ENCODE measurements at places on chromosomes 5 and 9.

DNA sequence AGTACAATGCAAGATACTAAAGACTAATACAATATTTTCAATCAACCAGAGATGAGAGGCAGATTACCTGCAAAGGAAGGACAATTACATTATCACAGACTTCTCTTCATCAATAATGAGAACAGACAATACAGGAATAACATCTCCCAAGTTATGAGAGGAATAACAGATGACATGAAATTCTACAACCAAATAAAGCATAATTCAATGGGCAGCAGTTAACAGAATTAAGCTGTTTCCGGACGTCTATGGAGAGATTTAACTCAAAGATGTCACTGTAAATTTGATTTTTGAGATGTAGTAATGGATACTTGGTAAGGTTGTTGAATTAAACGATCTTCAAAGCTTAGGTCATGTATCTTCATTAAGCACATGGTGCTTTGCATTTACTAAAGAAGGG, 19.8 kb upstream of the PARP8 start:
- no peak for DNase-seq

DNA sequence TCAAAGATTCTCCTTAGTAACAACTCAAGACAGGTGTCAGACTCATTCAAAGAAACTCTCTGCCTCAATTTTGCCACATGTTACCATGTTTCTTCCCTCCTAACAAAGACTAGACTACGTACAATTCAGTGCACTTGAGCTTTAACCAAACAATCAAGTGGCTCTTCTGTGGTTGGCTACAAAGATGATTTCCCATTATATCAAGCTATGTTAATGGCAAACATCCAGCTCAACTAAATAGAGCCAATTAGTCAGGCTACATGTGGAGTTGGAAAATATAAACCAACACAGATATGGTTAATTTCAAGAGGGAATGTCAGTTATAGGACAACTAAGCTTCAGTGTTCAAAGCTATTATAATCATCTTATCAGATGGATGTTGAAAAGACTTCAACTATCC, 29.2 kb upstream of the ADRA1B start:
- DNase-seq: no peak

- DNase-seq: no peak
Observed at GRCh38 chr5:99187611-99188010, 258.8 kb upstream of the CHD1 start.

GRCh38 chr5:173045474-173045873, 10.7 kb upstream of the CREBRF start:
- DNase-seq: no peak

- peak; percentile 51 for DNase-seq
Observed at GRCh38 chr9:26975728-26976707, 19.8 kb downstream of the IFT74 start.

DNA sequence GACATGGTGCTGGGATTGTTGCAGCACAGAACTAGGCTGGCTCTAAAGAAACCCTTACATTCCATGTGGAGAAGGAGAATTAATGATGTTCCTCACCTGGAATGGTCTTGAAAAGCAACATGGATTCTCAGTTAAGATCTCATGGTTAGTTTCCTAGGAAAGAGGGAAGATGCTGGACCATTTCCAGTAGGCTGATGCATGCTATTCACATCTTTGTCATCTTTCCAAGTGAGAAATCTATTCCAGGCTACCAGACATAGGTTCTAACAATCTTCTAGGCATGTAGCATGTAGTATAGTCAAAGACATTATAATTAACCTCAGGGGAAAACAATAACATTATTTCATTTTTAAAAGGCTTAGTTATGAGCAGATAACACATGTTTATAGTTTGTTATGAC, 44.3 kb downstream of the TMEM252 start:
- no peak for DNase-seq

DNA sequence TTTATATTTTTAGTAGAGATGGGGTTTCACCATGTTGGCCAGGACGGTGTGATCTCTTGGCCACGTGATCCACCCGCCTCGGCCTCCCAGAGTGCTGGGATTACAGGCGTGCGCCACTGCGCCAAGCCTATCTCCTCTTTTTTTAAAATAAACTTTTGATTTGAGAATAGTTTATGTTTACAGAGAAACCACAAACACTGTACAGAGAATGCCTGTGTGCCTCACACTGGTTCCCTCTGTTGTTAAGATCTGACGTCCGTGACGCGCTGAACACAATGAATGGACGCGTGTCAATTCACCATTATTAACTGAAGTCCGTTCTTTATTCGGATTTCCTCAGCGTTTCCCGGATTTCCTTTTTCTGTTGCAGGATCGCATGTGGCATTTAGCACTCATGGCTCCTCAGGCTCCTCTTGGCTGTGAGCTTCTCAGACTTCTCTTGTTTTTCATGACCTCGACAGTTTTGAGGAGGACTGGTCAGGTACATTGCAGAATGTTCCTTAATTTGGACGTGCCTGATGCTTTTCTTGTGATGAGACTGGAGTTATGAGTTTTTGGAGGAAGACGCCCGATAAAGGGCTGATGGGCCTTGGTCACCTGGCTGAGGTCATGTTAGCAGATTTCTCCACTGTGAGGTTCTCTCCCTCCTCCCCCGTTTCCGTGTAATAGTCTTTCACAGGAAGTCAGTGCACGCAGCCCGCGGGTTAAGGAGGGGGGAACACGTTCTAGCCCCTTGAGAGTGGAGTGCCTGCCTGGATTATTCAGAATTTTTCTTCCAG, 69.6 kb downstream of the ANKRD33B start:
- no peak for DNase-seq

DNA sequence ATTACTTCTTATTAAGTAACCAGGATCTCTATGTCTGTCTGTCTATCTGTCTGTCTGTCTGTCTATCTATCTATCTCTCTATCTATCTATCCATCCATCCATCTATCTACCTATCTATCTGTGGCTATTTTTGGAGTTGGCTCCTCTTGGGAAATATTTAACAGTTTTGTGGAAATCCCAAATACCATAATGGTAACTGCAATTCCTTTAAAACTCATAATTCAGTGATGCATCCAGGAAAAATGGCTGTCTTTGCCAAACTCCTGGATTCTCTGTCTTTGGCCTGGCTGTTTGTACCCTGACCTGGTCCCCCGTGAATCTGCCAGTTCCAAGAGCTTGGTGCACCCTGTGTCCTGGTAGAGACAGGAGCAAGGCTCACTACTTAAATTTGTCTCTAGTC, 197.0 kb downstream of the PCSK1 start:
- no peak for DNase-seq

GRCh38 chr5:172503925-172504700, 49.8 kb upstream of the SH3PXD2B start:
- DNase-seq: peak; percentile 58

- no peak for DNase-seq
Observed at GRCh38 chr5:88925692-88926490, 42.9 kb upstream of the MEF2C start.

GRCh38 chr5:80439213-80439612, 31.3 kb downstream of the ZFYVE16 start:
- no peak for DNase-seq

- DNase-seq: no peak
Observed at GRCh38 chr5:110269478-110270142, 456.9 kb downstream of the TMEM232 start.

DNA sequence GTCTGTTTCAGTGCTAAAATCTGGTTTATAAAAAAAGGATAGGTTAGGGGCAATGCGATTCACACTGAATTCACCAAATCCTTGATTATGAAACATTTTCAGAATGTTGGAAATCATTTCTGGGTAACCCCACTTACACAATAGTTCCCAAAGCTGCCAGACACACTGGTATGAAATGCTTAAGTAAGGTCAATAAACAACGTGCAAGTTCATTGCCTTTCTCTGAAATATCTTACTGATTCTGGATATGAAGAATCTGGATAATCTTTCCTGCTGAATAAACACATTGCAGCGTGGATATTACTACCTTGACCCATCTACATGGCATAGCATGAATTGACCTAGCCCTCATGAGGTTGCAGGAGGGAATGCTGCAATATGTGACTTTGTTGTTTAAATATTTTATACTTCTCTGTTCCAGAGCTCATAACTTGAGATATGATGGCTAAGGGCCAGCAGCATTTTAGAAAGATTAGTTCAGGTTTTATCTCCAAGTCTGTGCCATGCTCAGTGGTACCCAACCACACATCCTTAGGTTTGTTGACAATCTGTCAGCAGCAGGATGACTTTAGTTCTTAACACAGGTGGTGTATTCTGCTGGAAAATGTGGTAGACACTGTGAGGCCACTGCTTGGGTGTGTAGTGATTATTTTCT, 121.0 kb downstream of the NREP start:
- no peak for DNase-seq

DNA sequence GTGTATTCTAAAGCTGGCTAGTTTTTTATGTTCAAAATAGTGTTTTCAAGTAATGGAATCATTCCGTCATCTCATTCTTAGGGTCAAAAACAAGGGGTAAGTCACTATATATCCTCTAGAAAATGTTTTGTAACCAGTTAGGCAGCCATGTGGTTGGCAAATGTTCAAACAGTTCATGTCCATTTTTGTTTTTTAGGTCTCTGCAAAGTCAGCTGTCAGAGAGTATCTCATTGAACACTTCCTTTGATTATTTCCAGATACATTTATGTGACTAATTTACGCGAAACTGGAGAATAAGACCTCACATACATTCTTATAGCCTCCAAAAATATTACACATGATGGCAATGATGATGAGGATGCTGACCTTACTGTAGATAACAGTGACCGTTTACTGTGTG, 50.4 kb downstream of the TRIO start:
- no peak for DNase-seq

- no peak for DNase-seq
Observed at GRCh38 chr5:2221450-2221849, 338.7 kb upstream of the IRX4 start.

- no peak for DNase-seq
Observed at GRCh38 chr9:106708475-106709146, 154.4 kb upstream of the ZNF462 start.

- no peak for DNase-seq
Observed at GRCh38 chr5:141913560-141914198, 10.0 kb upstream of the DELE1 start.

DNA sequence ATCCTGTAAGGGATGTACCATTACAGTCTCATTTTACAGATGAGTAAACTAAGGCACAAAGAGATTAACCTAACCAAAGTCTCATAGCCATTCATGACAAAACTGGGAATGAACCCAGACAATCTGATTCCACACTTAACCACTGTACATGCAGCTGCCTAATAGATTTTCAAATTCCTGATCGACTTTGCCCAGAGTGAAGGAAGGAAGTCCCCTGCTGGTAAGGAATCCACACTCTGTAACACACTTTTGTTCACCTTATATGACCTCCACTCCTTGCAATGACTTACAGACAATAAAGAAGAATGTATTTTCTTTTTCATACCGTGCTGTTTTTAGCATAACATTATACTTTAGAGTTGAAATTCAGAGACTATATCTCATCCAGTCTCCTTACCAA, 31.3 kb upstream of the PLPP6 start:
- DNase-seq: no peak

- DNase-seq: no peak
Observed at GRCh38 chr9:121930956-121931355, 162.2 kb downstream of the TTLL11 start.

DNA sequence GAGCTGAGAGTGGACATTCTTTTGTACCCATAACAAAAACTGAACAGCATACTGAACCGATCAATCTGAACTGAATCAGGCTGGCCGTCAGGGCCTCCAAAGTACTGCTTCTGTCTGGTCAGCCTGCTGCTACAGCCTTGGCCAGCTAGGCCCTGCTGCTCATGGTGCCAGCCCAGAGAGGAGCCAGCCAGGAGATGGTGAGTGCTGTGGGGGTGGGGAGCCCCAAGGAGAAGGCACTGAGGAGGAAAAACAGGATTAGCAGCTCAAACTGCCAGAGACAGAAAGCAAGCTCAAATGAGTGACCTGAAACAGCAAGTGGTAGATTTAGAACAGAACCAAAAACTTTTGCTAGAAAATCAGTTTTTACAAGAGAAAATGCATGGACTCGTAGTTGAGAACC, 23.9 kb downstream of the SRP19 start:
- no peak for DNase-seq

DNA sequence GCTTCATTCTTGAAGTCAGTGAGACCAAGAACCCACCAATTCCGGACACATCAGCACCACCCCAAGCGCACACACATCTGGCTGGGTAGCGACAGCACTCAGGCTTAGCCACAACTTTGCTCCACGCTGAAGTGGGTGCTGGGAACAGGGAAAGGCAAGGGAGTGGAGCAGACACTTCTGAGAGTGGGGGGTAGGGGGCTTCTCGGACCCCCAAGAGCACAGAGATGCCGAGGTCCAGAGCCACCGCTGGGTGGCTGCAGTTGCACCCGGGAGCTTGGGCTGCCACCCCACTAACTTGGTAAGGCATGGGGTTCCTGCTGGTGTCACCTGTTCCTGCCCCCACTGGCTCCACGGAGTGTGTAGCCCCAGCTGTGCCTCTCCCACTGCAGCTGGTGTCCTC, 225.3 kb upstream of the RIOK2 start:
- DNase-seq: no peak

GRCh38 chr9:37986001-37986400, 82.1 kb upstream of the SLC25A51 start:
- DNase-seq: no peak

DNA sequence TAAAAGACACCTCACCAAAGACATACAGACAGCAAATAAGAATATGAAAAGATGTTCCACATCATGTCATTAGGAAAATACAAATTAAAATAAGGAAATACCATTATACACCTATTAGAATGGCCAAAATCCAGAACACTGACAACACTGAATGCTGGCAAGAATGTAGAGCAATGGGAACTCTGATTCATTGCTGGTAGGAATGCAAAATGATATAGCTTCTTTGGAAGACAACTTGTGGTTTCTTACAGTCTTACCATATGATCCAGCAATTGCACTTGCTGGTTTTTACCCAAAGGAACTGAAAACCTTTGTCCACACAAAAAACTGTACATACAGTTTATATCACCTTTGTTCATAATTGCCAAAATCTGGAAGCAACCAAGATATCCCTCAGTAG, 6.5 kb downstream of the TMEM161B start:
- no peak for DNase-seq

- no peak for DNase-seq
Observed at GRCh38 chr5:149671544-149671943, 58.6 kb upstream of the PPARGC1B start.

DNA sequence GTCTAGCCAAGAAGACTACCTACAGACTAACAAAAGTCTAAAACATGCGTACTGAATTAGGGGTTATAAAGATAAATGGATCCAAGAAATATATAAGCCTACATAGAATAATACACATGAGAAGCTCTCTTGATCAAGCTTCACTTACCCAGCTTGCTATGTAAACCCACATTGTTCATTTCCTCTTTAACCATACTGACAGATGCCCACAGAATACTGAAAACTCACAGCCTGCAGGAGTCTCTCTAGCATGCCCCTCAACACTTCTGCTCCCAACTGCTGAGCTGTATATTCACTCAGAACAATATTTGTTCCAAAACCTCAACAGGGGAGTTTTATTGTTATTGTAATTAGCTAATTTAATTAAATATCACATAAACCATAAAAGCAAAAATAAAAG, 52.4 kb downstream of the RFX3 start:
- peak; percentile 24 for DNase-seq

- DNase-seq: no peak
Observed at GRCh38 chr5:151086192-151086869, 5.5 kb upstream of the TNIP1 start.

GRCh38 chr5:107196500-107197059, 474.2 kb downstream of the EFNA5 start:
- DNase-seq: no peak

- no peak for DNase-seq
Observed at GRCh38 chr5:75935572-75935971, 147.6 kb upstream of the SV2C start.

Data from inflammatory macrophage treated with lipopolysaccharide for 4 hours (primary cell).